ENCODE measurements at places on chromosomes 12 and 14.

DNA sequence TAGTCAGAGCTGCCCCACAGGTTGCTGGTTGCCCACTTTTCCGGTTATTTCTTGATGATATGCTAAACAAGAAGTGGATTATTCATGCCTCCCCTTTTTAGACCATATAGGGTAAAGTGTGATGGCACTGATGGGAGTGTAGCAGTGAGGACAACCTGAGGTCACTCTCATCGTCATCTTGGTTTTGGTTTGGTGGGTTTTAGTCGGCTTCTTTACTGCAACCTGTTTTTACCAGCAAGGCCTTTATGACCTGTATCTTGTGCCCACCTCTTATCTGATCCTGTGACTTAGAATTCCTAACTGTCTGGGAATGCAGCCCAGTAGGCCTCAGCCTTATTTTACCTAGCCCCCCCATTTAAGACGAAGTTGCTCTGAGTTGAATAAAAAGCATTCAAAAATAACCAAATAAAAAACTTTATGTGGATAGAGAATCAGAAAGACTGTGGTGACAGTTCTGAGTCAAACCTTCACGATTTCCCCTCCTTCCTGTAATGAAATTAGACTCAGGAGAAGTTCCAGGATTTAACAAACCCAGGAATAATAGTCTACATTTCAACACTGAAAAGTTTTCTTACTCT lies 144.2 kb downstream of the PAWR start:
- DNase-seq, result no peak

- DNase-seq, result no peak
Observed at GRCh38 chr12:64390275-64390851, at the start of gene C12orf56. Gene C12orf56, minus strand, starts transcription at chr12:64390758. Its CDS starts 193 bp downstream, at chr12:64390565.

DNA sequence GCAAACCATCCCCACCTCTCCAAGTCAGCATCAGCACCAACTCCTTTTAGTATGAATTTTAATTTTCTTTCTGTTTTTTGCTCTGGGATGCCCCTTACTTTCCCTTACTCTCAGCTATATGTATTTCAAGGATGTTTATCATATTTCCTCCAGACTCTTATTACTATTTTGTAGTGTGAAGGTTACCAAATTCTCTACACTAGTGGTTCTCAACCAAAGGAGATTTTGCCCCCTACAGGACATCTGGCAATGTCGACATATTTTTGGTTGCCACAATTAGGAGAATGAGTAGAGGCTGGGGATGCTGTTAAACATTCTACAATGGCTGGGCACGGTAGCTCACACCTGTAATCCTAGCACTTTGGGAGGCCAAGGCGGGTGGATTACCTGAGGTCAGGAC lies 29.1 kb upstream of the SOS2 start:
- DNase-seq, result peak; percentile 36

DNA sequence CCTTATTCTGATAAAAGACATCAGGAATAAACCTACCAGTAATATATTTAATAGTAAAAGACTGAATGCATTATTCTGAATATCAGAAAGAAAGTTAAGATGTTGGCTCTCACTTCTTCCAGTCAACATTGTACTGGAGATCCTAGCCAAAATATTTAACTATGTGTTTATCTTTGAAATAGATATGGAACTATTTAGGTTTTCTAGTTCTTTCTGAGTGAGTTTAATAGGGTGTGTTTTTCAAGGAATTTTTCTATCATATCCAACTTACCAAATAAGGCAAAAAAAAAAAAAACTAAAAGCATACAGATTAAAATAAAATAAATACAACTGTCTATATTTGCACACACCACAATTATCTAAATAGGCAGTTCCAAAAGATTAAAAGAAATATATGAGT lies 478.9 kb upstream of the LMO3 start:
- DNase-seq, result no peak

DNA sequence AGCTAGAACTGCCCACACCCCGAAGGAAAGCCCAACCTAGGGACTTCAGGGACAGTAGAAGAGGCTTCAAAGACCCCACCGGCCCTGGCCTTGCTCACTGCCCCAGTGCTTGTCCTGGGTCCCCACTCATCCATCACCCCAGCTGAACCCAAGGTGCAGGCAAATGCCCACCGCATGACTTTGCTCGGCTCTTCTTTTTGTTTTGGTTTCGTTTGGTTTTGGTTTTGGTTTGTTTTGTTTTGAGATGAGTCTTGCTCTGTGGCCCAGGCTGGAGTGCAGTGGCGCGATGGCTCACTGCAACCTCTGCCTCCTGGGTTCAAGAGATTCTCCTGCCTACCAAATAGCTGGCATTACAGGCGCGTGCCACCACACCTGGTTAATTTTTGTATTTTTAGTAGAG lies 9.0 kb downstream of the CCDC85C start:
- DNase-seq, result no peak

- DNase-seq, result no peak
Observed at GRCh38 chr14:24181371-24182077, 7.1 kb downstream of the IPO4 start.

- no peak for DNase-seq
Observed at GRCh38 chr12:54684636-54685630, 36.8 kb upstream of the DCD start.

- DNase-seq, result no peak
Observed at GRCh38 chr12:31471823-31472222, 119.1 kb downstream of the DENND5B start.

GRCh38 chr14:26775765-26776563 lies 178.1 kb upstream of the NOVA1 start:
- peak; percentile 55 for DNase-seq

DNA sequence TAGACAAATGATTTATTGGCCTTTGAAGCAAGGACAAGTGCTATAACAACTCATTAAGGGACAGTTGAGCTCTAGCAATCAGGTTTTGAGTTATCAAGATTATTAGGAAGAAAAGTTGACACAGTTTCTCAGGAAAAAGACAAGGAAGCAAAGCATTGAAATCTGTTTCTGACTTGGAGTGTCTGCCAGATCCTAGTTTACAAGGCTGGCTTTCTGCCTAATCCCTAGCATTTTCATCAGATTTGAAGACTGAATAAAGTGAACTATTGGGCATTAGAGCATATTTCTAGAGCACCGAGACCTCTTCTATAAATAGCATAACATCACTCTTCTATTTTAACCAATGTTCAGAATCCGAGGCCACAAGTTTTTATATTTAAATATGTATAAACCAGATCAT lies 7.0 kb downstream of the SYT1 start:
- no peak for DNase-seq

DNA sequence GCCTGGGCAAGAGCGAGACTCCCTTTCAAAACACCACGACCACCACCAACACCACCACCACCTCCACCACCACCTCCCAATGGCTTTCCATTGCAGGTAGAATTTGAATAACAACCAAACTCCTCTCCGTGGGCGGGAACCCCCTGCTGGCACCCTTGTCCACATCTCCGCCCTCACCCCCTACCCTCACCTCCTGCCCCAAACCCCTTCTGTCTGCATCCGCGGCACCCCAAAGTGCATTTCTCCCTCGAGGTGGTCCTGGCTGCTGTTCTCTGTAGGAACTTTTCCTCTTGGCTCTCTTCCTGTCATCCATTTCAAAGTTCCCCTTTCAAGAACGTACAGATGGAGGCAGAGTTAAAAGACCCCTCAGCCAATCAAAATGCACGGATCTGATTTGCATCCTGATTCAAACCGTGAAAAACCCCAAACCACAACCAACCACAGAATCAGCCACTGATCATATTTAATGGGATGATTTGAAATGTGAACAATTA lies 3.8 kb downstream of the SDSL start:
- no peak for DNase-seq

DNA sequence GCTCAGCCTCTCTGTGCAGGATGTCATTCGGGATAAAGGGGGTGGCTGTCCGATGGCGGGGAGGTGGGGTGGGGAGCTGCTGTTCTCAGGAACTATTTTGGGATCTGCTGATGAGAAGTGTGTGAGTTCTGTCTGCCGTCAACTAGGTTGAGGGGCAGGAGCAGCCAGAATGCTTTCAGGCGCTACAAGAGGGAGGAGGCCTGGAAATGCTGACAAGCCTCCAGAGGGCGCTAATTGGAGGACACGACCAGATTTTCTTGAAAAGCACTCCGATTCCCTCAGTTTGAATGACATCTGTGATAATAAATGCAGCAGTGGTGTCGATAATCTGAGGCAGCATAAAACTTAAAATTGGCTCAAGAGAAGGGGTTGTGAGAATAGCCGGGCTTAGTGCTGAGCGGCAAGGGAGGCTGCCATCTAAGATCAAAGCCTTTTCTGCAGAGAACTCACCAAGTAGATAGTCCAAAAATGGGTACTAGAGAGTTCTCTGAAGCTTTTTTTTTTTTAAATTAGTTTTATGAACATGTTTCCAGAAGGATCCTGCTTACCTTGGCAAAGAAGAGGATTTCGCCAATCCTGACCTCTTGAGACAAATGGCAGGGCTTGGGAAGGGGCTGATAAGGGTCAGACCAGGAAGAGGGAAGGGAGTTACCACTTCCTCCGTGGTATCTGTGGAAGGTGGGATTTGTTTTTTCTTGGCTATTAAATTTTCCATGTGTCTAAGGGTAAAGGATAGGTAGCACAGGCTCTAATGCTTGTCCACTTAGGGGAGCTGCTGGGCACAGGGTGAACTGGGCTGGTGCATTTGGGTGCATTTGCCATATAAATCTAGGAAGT lies 94.4 kb downstream of the CRACR2A start:
- no peak for DNase-seq

DNA sequence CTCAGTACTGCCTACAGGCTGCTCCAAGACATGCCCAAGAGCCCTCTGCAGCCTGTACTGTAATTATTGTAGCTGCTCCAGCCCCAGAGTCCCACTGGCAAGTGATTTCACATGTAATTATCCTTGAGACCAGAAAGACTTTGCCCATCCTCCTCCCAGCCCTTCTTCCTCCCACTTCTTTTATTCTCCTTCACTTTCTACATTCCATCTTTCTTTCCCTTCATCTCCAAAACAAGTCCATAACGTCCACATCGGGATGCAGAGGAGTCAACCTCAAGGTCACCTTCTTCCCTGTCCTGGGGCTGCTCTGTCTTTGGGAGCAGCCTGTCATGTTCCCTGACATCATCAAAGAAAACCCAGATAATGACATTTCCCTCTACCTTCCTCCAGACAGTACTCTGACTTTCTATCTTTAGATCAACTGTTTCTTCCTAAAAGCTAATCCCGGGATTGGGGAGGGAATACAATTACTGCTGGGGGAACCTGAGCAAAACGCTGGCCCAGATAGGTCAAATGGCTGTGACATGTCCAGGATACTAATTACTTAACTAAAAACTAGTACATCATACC lies 39.1 kb downstream of the SLC8A3 start:
- DNase-seq, result no peak

GRCh38 chr12:113146999-113147398 lies 2.5 kb upstream of the CFAP73 start:
- DNase-seq, result no peak

DNA sequence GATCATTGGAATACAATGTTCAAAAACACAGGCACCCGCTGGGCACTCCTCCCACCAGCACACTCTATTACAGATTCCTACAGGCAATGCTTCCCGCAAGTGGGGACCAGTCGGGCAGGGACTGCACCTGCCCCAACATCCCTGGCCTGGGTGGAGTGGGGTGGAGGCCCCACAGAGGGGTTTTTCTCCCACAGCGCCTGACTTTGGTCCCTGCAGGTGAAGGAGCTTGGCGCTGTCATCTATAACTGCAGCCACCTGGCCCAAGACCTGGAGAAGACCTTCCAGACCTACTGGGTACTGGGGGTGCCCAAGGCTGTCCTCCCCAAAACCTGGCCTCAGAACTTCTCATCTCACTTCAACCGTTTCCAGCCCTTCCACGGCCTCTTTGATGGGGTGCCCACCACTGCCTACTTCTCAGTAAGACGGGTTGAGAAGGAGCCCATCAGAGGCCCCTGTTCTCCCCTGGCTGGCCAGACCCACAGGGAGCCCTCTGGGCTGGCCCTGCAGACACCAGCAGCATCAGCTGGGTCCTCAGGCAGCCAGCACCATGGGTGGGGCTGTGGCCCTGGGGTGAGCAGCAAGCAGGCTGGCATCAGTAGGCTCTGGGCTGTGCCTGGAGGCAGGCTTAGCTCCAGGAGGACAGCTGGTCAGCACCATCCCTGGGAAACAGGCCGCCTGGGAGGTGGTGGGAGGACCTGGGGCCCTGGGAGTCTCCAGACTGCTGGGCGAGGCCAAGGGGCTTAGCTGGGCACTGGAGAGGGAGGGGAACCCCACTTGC lies 6.0 kb downstream of the PLD4 start:
- no peak for DNase-seq

GRCh38 chr14:104215706-104216334 lies 77.4 kb downstream of the KIF26A start:
- DNase-seq, result no peak

- no peak for DNase-seq
Observed at GRCh38 chr14:34502545-34503225, 36.8 kb downstream of the EAPP start.

DNA sequence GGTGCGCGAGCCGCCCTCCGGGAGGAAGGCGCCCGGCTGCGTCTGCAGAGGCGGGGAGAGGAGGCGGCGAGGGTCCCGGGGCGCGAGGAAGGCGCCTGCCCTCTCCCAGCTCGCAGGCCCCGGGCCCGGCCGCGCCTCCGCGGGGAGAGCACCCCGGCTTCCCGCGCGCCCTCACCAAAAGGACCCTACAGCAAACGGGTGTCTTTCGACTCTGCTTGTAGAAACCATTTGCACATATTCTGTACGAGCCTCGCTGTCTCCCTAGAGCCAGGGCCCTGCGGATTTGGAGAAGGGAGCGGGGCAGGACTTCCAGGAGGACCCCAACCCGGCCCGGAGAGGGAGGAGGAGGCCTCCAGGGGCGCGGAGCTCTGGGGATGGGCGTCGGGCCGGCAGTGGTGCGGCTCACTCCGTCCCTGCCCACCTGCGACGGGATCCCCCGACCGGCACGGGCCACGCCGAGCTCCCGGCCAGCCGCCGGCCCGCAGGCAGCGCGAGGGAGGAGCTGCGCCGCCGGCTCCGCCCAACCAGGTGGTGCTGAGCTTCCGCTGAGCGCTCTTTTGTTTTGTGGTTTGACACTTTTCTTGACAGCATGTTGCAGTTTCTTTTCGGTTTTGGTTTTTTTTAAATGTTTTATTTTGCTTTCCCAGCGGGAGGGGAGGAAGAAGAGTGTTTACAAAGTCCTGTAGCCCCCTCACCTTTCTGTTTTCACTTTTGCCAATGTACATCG lies 103.3 kb upstream of the FKBP4 start:
- no peak for DNase-seq

- no peak for DNase-seq
Observed at GRCh38 chr14:65096323-65097089, 5.8 kb downstream of the MAX start.

GRCh38 chr12:18932211-18932610 lies 194.3 kb downstream of the CAPZA3 start:
- DNase-seq, result no peak

DNA sequence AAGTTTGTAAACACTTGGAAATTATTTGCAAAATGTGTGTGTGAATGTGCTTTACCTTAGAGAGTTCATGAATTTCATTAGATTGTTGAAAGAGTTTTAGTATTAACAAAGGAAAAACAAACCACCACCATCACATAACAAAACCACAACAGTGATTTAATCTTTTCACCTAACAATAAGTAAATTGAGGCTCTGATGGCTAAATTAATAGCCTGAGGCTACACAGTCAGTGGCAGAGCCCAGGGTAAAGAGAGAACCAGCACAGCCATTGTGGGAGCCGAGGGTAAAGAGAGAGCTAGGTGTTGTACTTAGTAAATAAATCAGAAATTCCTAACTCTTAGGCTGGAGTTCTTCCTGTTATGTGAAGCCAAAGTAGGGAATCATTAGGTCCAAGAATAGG lies 51.2 kb upstream of the CAPRIN2 start:
- no peak for DNase-seq

GRCh38 chr12:42085594-42085993 lies 59.1 kb downstream of the GXYLT1 start:
- no peak for DNase-seq

- DNase-seq, result peak; percentile 67
Observed at GRCh38 chr12:18578191-18578590, 159.6 kb downstream of the PLCZ1 start.

GRCh38 chr12:19382563-19382962 lies 56.7 kb upstream of the AEBP2 start:
- DNase-seq, result no peak
